ENCODE measurements at places on chromosomes 12 and 14.

- no peak for DNase-seq
Observed at GRCh38 chr14:69982886-69983285, 103.7 kb downstream of the SMOC1 start.

GRCh38 chr12:64707362-64707761 is 51.8 kb downstream of the GNS start:
- no peak for DNase-seq

DNA sequence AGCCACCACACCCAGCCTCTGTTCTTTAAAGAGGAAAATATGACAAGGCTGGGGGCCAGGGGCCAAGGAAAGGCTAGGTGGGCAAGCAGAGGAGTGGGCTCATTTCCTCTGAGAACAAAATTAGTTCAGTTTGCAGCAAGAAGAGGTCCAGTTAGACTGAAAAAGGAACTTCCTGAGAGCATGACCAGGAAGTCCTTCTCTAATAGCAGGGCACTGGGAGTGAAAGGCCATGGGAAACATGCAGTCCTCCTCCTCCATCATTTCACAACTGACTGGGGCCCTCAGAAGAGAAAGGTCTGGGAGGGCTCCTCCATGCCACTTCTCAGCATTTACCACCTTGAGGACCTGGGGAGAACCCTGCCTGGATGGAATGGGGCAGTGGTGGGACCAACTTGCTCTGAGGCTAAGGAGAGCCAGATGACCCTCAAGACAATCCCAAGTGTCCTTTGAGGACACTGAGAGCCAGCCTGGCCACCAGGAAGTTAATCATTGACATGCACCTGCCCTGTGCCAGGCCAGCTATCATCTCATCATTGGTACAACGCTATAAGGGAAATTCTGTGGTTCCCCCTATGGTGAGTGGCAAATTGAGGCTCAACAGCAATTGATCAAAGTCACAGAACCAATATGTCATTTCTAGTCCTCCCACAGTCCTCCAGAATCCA is 2.0 kb downstream of the AQP2 start:
- no peak for DNase-seq

- DNase-seq = no peak
Observed at GRCh38 chr14:100012478-100013327, 52.5 kb upstream of the EVL start.

DNA sequence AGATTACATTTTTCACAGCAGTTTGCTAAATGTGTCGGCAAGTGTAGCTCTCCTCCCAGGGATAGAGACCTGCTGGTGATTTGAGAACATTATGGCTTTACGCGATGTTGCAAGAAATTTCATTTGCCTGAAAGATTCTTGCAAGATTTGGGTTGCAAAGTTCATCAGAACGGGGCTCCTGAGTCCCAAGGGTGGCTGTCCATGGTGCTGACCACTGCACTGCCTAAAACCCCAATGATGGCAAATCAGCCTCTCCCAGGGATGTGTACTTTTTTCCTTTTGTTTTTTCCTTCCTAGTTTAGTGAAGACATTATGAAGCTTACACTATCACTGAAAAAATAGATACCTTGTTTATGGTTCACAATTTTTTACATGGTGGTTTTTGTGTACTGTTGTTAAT is 85.4 kb downstream of the WSCD2 start:
- peak; percentile 58 for DNase-seq
